ENCODE measurements at places on chromosomes 11 and 22.

DNA sequence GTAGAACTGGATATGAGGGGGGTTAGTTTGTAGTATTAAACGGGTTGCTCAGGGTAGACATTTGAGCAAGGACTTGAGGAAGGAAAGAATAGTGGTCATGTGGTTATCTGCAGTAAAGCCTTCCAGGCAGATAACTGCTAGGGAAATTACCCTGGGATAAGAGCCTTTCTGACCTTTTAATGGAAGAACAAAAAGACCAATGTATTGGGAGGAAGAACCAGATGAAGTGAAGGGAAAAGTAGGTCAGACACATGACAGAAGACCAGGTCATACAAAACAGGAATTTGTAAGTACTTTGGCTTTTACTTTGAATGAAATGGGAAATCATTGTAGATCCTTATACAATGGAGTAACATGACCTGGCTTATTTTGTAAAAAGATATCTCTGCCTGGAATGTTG lies 241.9 kb upstream of the CTSC start:
- no peak for DNase-seq

DNA sequence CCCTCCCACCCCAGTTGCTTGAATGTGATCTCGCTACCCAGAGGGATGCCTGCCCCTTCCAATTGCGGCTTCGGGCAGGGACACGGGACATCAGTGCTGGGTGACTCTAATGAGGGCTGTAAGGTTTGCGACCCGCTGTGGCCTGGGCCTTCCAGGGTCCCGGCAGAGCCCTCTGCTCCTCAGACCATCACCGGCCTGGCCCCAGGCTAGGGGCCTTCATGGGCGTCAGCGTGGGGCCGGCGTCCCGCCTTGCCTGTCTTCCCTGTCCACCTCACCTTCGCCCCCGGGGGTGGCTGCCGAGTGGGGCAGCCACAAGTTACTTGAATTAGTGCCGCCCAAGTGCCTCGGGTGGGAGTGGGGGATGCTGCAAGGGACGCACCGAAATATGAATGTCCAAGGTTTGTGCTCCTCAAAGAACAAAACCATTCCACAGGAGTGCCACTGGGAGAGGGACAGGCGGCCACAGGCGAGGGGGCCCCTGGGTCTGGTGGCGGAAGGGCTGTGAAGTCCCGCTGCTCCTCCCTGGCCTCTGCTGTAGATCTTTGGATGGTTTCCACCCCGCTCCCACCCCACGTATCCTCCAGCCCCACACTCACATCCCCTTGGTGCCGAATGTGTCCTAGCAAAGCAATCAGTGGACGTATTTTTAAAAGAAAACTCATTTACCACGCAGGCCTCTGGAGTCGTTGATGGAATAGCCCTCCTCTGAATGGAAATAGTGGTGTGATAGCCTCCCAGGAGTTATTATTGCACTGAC lies 317.1 kb downstream of the NTM start:
- DNase-seq: no peak

- no peak for DNase-seq
Measured at GRCh38 chr11:134445601-134446325, 33.7 kb upstream of the B3GAT1 start.

- no peak for DNase-seq
Measured at GRCh38 chr11:17389957-17390649, 1.6 kb upstream of the KCNJ11 start.

DNA sequence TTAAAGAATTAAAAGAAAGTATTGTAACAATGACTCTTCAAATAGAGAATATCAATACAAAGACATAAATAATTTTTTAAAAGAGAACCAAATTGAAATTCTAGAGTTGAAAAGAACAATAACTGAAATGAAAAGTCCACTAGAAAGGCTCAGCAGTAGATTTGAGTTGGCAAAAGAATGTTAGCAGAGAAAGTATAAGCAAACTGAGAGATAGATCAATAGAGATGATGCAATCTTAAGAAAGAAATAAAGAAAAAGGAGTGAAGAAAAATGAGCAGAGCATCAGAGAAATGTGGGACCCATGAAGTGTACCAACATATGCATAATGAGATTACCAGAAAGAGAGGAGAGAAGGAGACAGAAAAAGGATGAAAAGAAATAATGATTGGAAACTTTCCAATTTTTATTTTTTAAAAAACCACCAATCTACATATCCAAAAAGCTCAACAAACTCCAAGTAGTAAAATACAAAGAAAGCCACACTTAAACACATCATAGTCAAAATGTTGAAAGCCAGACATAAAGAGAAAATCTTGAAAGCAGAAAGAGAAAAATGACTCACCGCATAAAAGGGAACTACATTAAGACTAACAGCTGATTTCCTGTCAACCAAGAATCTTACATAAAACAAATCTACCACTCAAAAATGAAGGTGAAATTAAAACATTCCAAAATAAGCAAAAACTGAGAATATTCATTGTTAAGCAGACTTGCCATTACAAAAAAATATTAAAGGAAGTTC lies 20.9 kb downstream of the NCF4 start:
- DNase-seq: no peak

- no peak for DNase-seq
Measured at GRCh38 chr22:49404576-49405241, 423.0 kb downstream of the BRD1 start.
